Temporal lobe (tissue), 4 donors: ENCODE measurements at places on chromosomes 5 and 9. TPM values are rescaled to one million over a fixed set of nuclear protein-coding genes. Genes with fewer than 3 reads are reported as not detected.

The TEX48 gene
- total RNA-seq, result not detected

The MORN5 gene
- total RNA-seq, result 1.7 TPM

The PCDHA8 gene
- total RNA-seq, result 7.6 TPM

The SIMC1 gene
- 12.5 TPM for total RNA-seq

The F12 gene
- total RNA-seq, result 2.7 TPM

The ZNF366 gene
- total RNA-seq, result 1.5 TPM

The TOR2A gene
- total RNA-seq, result 6.4 TPM

The PFN3 gene
- 0.74 TPM for total RNA-seq

The PCDHA6 gene
- total RNA-seq, result 11.6 TPM

The RFESD gene
- 0.98 TPM for total RNA-seq

The SQSTM1 gene
- total RNA-seq, result 45.7 TPM

The CLTA gene
- 92.9 TPM for total RNA-seq

The C9orf152 gene
- total RNA-seq, result not detected

The TCF7 gene
- total RNA-seq, result 0.98 TPM

The ECM2 gene
- 5.2 TPM for total RNA-seq

The PCDHGC4 gene
- total RNA-seq, result 87.3 TPM

The BTNL8 gene
- total RNA-seq, result under 0.01 TPM

The JADE2 gene
- 3.4 TPM for total RNA-seq

The CCDC171 gene
- total RNA-seq, result 21.1 TPM

The SPATA6L gene
- 9.1 TPM for total RNA-seq

The SLC1A3 gene
- total RNA-seq, result 188 TPM

The SPATA31C1 gene
- total RNA-seq, result not detected

The RASGEF1C gene
- 21.4 TPM for total RNA-seq

The EPB41L4B gene
- 2.0 TPM for total RNA-seq

The DIPK1B gene
- 18.2 TPM for total RNA-seq

The CARTPT gene
- 0.74 TPM for total RNA-seq

The BNIP1 gene
- total RNA-seq, result 10.1 TPM

The TPPP gene
- total RNA-seq, result 12.5 TPM

The DOK3 gene
- total RNA-seq, result 3.7 TPM

The GSN gene
- total RNA-seq, result 18.2 TPM

The FOXD1 gene
- total RNA-seq, result 0.98 TPM

The SLC36A3 gene
- total RNA-seq, result not detected

The RNF208 gene
- total RNA-seq, result 1.7 TPM

The NRG2 gene
- 3.9 TPM for total RNA-seq

The NCS1 gene
- total RNA-seq, result 138 TPM

The IL4 gene
- not detected for total RNA-seq

The NSA2 gene
- total RNA-seq, result 54.8 TPM

The CER1 gene
- total RNA-seq, result not detected

The OBP2B gene
- not detected for total RNA-seq

The RIMOC1 gene
- total RNA-seq, result 26.1 TPM

The IFNA17 gene
- total RNA-seq, result not detected

The ORM2 gene
- total RNA-seq, result not detected
